ENCODE measurements at places on chromosomes 12 and 14.

- H3K27me3 ChIP-seq: no peaks in the 10 kb centered on the region
- DNase-seq: no peak
- no peaks in the 10 kb centered on the region for H3K4me1 ChIP-seq
- H3K27ac ChIP-seq: no peak overlapping the region
These were observed 307.8 kb upstream of the PRKD1 start for GRCh38 chr14:30235485-30235884.

- H3K36me3 ChIP-seq: no peaks in the 10 kb centered on the region
- H3K27ac ChIP-seq: no peak overlapping the region
- peak overlapping the region; percentile 8 for H3K4me3 ChIP-seq
- no peak for DNase-seq
- peaks cover 2% of the 10 kb centered on the region for H3K27me3 ChIP-seq
- H3K4me1 ChIP-seq: peaks cover 36% of the 10 kb centered on the region
These were observed 336.3 kb downstream of the TMEM121 start for GRCh38 chr14:105862581-105863239.

DNA sequence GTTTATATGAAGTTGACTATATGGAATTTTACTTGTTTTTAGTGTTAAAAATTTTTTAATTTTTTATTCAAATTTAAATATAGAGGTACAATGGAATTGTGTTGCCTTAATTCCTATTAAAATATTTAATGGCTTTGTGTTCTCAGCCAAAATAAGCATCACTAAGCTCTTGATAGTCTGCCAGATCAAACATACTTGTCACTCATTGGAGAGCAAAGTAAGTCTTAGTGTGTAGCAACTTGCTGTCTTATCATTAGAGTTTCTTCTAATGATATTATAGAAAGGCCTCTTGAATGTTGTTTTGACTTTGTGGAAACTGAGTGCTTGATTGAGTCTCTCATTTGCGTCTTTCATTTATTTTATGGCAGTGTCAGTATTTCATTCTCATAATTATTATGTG lies 10.7 kb downstream of the SFSWAP start:
- H3K4me1 ChIP-seq: peaks cover 15% of the 10 kb centered on the region
- H3K27me3 ChIP-seq: no peaks in the 10 kb centered on the region
- H3K4me3 ChIP-seq: no peak overlapping the region
- peaks cover 14% of the 10 kb centered on the region for H3K36me3 ChIP-seq
- no peak for DNase-seq

GRCh38 chr14:72560331-72560730 lies 333.6 kb downstream of the DPF3 start:
- no peak overlapping the region for H3K27ac ChIP-seq
- DNase-seq: no peak
- no peaks in the 10 kb centered on the region for H3K36me3 ChIP-seq
